ENCODE measurements at places on chromosomes 7 and 10.

DNA sequence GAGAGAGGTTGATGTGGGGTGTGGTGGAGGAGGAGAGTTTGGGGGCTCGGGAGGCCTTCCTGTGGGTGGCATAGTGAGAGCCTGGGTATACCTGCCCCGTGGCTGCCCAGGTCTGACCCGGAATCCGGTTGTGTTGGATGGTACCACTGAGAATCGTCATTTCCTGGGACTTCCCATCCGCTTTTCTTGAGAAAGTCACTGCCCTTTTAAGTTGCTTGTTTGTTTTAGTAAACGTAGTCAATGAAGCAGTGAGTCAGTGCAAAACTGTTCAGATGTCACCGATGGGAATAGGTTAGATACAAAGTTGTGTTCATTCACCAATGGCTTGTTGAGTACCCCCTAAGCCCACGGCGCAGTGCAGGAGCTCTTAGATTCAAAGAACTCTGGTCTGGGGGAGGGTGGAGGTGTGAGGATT, 285.8 kb downstream of the CAMK1D start:
- no peak for DNase-seq

DNA sequence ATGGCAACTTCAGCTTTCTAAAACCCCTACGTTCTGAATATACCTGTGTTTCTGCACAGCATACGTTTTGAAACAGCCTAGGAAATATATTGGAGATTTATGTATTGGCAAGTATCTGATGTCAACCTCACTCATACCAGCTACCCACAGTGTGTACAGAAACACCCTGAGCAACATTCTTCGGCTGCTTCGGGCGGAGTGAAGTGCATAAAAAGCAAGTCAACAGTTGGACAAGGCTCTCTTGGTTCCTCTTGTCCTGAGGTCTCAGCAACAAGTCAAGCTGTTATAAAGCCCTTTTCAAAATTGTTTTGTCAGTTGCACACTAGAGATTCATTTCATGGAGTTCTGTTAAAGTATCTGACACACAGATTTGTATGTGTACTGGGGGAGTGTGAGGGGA, 40.0 kb upstream of the PAPSS2 start:
- no peak for DNase-seq

DNA sequence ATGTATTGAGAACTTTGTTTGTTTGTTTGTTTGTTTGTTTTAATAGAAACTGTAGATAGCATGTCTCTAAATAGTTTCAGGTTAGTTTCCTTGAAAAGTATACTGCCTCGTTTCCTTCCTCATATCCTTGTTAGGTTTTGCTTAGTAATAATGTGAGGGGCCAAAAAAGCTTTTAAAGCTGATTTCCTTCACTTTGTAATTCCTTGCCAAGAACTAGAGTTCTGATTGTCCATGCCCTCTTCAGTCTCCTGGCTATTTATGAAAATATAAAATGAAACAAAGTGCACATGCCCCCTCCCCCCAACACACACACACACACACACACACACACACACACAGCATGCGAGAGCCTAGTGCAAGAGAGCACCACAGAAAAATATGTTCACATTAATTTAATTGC, 115.8 kb downstream of the FZD1 start:
- no peak for DNase-seq

- no peak for DNase-seq
Measured at GRCh38 chr10:78231327-78231726, 197.7 kb downstream of the RPS24 start.

DNA sequence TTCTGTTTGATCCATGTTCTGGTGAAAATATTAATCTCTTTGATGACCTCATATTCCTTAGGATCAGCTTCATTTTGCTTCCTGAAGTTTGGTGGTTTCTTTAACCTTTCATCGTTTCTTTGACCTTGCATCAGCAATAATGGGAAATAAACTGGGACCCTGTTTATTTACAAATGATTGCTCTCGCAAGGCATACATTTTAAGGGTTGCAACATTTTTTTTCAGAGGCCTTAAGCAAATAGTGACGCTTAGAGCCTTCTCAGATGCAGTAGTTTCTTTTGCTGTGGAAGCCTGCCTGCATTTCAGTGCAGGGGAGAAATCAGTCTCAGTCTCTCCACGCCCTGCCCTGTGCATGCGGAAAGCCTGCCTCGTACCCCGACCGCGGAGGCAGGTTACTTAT, 139.1 kb upstream of the NPS start:
- DNase-seq, result no peak

DNA sequence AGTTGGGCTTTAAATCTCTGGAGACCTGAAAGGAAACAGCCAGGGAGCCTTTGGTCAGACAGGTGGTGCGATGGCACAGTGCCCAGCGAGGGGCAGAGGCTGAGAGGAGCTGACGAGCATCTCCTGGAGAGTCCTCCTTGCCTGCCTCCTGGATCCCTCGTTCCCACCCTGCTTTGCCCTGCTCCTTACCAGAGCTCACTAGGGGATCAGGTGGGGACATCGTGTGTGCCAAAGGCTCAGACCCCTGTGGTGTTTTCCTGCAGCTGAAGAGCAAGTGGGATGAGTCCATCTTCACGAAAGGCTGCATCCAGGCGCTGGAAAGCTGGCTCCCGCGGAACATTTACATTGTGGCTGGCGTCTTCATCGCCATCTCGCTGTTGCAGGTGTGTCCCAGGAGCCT, 21.8 kb upstream of the SH2D4B start:
- no peak for DNase-seq

DNA sequence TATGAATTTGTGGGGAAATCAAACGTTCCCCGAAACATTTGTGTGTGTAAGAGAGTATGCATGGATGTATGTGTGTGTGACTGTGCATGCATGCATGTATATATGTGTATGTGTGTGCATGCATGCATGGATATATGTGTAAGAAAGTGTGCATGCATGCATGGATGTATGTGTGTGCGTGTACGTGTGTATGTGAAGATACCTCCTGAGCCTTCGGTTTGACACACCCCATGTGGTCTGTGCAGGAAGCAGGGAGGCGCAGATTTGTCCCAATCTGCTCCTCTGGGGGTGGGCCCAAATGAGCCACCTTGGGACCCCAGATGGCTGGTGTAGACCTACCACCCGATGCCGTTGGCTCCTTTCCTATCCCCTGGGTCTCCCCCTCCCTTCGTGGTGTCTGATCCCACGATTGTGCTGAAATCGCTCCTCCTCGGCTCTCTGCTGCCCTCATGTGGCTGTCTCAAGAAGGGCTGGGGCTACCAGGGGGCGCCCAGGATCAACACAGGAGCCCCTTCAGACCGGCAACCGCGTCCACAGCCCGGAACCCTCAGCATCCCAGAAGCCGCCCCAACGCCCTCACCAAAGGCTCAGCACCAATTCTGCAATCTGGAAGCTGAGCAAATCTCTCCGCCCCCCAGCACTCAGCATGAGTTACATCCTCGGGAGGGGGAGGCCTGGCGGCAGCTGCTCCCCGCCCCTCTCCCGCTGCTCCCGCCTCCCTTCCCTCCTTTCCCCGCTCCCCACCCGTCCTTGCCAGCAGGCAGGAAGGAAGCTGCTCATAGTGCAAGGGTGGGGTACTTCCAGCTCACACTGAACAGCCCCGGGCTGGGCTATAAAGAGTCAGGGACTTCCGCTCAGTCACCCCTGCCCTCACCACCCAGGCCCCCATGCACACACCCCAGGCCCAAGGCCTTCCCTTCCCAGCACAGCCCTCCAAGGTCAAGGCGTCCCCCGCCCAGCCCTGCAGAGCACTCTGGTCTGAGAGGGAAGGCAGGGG, 2.3 kb upstream of the NOS3 start:
- peak; percentile 37 for DNase-seq

GRCh38 chr10:47287805-47288204, 12.2 kb upstream of the GDF10 start:
- DNase-seq, result no peak

GRCh38 chr10:43926875-43927406, 278.3 kb upstream of the ZNF32 start:
- DNase-seq, result no peak

- no peak for DNase-seq
Measured at GRCh38 chr10:121217331-121217730, 366.2 kb downstream of the WDR11 start.

DNA sequence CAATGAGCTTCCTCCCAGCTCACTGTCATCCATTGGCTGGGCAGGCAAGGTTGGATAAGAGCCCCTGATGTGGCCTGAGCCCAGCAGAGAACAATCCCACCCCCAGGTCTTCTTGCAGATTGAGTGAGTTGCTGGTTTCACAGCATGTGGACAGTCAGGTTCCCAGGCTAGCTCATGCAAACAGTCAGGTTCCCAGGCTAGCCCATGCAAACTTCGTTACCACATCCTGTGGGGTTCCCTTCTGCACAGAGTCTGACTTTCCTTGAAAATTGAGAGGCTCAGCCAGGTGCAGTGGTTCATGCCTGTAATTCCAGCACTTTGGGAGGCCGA, 67.1 kb downstream of the TMEM130 start:
- DNase-seq, result no peak

- DNase-seq, result no peak
Measured at GRCh38 chr7:37514497-37514896, 65.8 kb upstream of the ELMO1 start.

DNA sequence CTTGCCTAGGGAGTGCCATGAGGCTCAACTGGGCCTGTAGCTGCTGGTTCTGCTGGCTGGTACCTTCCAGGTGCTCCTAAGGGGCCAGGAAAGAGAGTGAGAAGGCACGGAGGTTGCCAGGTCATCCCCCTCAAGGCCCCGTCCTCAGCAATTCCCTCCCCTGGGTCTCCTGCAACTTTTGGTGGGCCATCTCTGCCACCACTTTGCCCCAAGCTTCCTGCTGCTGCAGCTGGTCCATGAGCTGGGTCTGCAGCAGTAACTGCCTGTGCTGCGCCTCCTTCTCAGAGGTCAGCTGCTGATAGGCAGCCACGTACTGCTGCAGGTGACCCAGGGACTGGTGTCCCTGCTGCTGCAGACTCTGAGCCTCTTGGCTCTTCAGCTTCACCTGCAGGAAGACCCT, 17.3 kb upstream of the MTPAP start:
- no peak for DNase-seq

DNA sequence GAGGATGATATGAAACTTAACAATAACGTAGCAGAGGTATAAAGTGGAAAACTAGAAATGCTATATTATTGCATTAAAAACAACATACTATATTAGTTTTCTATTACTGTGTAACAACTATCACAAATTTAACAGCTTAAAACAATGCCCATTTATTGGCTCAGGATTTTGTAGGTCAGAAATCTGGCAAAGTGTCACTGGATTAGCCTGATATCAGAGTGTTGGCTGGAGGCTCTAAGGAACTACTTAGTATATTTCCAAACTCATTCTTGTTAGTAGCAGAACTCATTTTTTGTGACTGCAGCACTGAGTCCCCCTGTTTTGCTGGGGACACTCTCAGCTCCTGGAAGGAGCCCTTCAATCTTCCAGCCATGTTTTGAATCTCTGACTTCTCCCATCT, 306.8 kb downstream of the ETV1 start:
- no peak for DNase-seq

DNA sequence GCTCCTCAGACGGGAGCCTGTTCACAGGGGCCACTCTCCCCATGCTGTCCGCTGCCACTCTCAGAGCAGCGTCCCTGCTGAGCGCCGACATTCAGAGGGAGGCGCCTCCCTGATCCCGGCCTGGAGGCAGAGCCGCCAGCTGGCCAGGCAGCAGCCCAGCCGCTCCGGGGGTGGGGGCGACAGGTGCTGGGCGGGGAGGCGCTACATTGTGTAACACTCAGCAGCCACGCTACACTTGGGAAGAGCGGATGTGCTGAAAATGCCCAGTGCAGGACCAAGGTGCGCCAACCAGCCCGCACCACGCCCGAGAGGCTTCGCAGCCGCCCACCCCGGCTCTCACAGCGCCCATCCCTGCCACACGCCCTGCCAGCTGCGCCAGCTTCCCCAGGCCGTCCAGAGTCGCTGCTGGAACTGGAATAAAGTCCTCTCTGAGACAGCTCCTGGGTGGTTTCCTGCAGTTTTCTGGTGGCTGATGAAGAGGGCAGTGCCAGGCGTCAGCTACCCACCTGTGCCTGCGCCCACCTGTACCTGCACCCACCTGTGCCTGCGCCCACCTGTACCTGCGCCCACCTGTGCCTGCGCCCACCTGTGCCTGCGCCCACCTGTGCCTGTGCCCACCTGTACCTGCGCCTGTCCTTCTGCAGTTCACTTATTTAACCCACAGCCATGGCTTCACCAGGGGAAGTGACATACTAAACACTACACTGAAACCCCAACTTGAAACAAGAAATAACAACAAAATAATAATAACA, 25.7 kb downstream of the STK32C start:
- DNase-seq, result peak; percentile 14

- DNase-seq, result no peak
Measured at GRCh38 chr7:51033727-51034520, 251.2 kb upstream of the GRB10 start.

- no peak for DNase-seq
Measured at GRCh38 chr7:43726466-43726865, 2.9 kb downstream of the COA1 start.
